ENCODE measurements at places on chromosomes 12 and 14.

DNA sequence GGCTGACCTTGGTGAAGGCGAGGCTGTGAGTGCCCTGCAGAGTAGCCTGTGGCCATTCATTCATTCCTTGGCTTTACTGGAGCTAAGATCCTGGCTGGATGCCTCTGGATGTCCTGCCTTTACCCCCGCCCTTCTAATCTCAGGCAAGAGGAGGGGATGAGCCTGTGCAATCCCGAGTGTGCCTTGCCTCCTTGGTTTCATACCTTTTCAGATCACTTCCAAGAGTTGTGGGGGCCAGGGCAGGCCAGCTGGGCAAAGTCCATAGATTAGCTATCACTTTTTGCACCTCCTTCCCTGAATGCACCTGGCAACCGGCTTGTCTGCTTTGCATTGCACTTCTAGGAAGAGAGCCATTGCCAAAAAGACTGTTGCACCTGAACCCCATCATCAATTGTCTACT lies 1.5 kb downstream of the VRTN start:
- DNase-seq = no peak

DNA sequence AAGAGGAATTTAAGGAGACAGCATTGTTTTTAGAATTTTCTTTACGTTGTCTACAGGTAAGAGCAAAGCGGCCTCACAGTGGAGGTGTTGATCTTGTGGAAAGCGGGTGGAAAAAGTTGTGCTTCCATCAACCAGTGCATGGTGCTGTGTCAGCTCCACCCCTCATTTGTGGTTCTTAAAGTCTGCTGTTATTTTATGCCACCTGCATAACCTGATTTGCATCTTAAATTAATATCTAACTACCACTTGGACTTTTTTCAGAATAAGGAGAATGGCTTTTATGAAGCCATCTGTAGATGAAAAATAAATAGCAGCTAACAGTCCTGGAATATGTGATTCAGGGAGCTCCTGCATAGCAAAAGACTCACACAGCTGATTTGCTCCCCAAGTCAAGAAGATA lies 135.1 kb downstream of the SNAPC1 start:
- no peak for DNase-seq

GRCh38 chr12:113075137-113075683 lies 18.7 kb downstream of the DTX1 start:
- no peak for DNase-seq

DNA sequence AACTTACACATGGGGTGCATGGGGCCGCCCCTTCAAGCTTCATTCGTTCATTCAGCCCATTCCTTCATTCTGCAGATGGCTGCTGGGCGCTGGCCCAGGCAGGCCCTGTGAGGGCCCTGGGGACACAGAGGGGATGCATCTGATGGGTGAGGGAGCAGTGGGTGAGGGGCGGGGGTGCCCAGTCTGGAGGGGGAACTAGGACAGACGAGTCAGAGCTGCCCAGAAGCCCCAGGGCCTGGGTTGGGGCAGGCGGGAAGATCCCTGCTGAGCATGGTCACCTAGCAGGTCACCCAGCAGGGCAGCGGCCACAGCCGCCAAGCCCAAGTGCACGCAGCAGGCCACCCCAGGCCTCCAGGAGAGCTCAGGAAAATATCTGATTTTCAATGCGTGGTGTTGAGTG lies 14.1 kb downstream of the TRMT61A start:
- peak; percentile 88 for DNase-seq

- no peak for DNase-seq
These were observed 93.2 kb downstream of the NAV3 start for GRCh38 chr12:77923882-77924281.
